ENCODE measurements at places on chromosomes 16 and 17. TPM values are rescaled to one million over a fixed set of nuclear protein-coding genes. Genes with fewer than 3 reads are reported as not detected.
A peak's percentile ranks its signal among the peaks of the same experiment; 100 is the strongest.

DNA sequence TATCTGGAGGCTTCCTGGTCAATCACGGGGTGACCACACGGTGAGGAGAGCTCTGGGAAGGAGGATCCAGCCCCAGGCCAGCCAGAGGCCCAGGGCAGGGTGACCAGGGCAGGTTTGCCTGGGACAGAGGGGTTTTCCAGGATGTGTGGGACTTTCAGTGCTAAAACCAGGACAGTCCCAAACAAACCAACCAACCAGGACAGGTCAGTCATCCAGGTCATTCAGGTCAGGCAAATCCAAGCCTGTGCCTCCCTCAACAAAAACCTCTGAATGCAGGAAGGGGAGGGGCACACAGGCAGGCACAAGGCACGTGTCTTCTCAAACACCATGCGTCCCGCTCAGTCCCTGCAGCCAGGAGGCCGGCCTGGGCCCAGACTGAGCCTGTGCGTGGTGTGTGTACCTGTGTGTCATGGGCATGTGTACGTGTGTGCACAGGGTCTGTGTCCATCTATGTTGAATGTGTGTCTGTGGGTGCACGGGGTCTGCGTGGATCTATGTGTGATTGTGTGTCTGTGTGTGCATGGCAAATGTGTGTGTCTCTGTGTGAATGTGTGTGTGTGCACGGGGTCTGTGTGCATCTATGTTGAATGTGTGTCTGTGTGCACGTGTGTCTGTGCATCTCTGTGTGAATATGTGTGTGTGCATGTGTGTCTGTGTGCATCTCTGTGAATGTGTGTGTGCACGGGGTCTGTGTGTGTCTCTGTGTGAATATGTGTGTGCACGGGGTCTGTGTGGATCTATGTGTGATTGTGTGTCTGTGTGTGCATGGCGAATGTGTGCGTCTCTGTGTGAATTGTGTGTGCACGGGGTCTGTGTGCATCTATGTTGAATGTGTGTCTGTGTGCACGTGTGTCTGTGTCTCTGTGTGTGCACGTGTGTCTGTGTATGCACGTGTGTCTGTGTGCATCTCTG, 78.9 kb downstream of the RTN4RL1 start:
- H3K27me3 ChIP-seq = no peaks in the 10 kb centered on the region
- no peak for DNase-seq
- H3K4me1 ChIP-seq = no peaks in the 10 kb centered on the region
- H3K27ac ChIP-seq = no peak overlapping the region
- no peaks in the 10 kb centered on the region for H3K36me3 ChIP-seq
- H3K4me3 ChIP-seq = no peak overlapping the region

DNA sequence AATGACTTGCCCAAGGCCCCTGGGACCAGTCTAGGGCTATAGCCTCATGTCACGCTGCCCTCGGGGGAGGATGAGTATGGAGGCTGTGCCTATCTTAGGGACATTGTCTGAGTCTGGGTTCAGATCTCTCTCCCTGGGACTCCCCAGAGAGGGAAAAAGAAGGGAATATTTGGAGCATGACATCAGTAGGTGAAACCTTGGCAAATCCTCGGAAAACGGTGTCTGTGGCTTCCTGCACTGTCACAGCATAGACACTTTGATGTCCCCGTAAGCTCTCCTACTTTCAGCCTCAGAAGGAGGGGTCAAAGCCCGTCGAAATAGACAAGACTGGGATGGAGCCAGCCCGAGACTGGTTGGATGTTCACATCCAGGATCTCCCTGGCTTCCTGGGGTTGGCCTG, 11.3 kb downstream of the MEOX1 start:
- no peak for DNase-seq
- no peaks in the 10 kb centered on the region for H3K36me3 ChIP-seq
- no peaks in the 10 kb centered on the region for H3K27me3 ChIP-seq
- H3K27ac ChIP-seq = no peak overlapping the region
- no peak overlapping the region for H3K4me3 ChIP-seq
- no peaks in the 10 kb centered on the region for H3K4me1 ChIP-seq

DNA sequence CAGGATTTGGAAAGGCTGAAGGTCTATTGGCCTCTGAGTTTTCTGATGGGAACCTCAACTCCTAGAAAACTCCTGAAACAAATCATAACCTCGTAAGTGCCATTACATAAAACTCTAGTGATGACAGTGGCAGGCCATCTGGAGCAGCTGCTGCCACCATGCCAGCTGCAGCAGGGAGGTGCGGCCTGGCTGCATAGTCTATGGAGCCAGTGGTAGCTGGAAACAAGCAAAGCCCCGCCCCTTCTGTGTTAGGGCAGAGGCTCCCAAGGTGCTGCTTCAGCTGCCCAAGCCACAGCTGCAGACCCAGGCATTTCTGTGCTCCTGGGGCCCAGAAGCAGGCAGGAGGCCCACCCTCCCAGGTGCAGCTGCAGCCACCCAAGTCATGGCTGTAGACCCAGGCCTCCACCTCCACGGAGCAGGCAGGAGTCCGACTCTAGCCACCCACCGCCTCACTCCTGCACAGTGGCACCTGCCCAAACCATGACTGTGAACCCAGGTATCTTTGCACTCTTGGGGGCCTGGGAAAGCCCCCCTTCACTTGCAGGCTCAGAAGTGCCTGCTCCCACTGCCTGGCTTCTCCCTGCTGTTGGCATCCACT, 254.1 kb upstream of the KCNJ16 start:
- H3K27ac ChIP-seq = no peak overlapping the region
- no peak for DNase-seq
- H3K27me3 ChIP-seq = no peaks in the 10 kb centered on the region
- H3K4me1 ChIP-seq = no peaks in the 10 kb centered on the region
- no peak overlapping the region for H3K4me3 ChIP-seq

DNA sequence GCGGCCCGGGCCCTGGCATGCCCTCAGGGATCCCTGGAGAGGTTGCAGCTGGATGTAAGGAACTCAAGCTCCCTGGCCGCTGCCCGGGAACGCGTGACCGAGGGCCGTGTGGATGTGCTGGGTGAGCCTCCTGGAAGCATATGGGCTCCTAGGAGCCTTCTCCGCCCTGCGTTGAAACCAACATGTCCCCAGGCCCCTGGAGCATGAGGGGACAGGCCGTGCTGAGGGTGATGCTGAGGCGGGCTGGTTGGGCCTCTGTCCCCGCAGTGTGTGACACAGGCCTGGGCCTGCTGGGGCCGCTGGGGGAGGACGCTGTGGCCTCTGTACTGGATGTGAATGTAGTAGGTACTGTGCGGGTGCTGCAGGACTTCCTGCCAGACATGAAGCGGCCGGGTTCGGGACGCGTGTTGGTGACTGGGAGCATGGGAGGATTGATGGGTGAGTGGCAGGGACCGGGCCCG, 5.7 kb upstream of the HSD17B1 start:
- no peak overlapping the region for H3K27ac ChIP-seq
- H3K27me3 ChIP-seq = no peaks in the 10 kb centered on the region
- H3K4me1 ChIP-seq = no peaks in the 10 kb centered on the region

The KIF18B gene
- 76.4 TPM for total RNA-seq

GRCh38 chr17:48571024-48571818, 6.9 kb downstream of the HOXB4 start:
- no peak overlapping the region for H3K27ac ChIP-seq
- no peak for DNase-seq
- no peak overlapping the region for H3K4me3 ChIP-seq
- H3K4me1 ChIP-seq = peaks cover 5% of the 10 kb centered on the region
- H3K27me3 ChIP-seq = no peaks in the 10 kb centered on the region

The TEKT5 gene
- 0.37 TPM for total RNA-seq

DNA sequence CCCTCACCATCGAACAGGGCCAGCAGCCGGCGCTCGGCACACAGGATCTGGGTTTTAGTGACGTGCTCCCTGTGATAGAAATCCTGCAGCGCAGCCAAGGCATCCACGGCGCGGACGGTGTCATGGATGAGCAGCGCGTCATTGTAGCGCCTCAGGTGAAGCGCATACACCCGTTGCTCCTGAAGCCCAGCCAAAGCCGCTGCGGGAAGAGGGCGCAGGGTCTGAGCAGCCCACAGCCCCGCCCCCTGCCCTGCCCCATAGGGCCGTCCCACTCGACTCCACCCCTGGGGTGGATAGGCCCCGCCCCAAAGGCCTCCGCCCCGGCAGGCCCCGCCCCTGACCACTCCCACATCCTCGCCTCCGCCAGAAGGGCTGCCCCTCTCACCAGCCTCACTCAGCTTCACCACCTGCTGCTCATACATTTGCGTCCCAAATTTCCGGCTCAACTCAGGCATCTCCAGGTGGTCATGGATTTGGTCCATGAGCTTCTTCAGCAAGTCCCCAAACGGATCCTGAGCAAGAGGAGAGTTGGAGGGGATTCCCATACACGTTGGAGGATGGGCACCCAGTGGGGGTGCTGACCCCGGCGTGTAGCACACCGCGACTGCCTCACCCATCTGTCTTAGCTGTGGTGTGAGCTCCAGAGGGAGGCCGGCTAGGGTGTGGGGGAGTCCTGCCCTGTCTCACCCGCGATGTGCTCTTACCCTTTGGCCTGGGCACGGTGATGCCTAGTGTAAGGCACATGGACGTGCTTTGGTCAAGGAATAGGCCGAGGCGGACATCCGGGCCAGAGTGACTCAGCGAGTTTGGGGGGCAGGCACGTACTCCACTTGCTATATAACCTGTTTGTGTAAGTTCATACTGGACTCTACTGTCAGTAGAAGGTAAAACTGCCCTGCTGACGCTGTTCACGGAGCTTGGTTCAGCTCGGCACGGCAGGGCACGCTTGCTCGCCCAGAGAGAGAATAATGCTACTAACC, 4.6 kb downstream of the DHX58 start:
- no peak overlapping the region for H3K27ac ChIP-seq
- no peaks in the 10 kb centered on the region for H3K36me3 ChIP-seq
- H3K4me3 ChIP-seq = peak overlapping the region; percentile 51
- H3K4me1 ChIP-seq = peaks cover 15% of the 10 kb centered on the region
- peak; percentile 74 for DNase-seq

The KRT24 gene
- total RNA-seq = not detected

The KRTAP1-1 gene
- total RNA-seq = not detected

- H3K27me3 ChIP-seq = no peaks in the 10 kb centered on the region
- peaks cover 27% of the 10 kb centered on the region for H3K4me1 ChIP-seq
- H3K36me3 ChIP-seq = peaks cover 36% of the 10 kb centered on the region
- H3K27ac ChIP-seq = no peak overlapping the region
- DNase-seq = no peak
These were observed 32.8 kb downstream of the UBN1 start for GRCh38 chr16:4880006-4880580.

- no peaks in the 10 kb centered on the region for H3K36me3 ChIP-seq
- no peak for DNase-seq
- no peaks in the 10 kb centered on the region for H3K27me3 ChIP-seq
- H3K27ac ChIP-seq = no peak overlapping the region
- no peak overlapping the region for H3K4me3 ChIP-seq
These were observed 39.9 kb downstream of the ADCY7 start for GRCh38 chr16:50306287-50306686.

The ESRP2 gene
- 42.5 TPM for total RNA-seq

DNA sequence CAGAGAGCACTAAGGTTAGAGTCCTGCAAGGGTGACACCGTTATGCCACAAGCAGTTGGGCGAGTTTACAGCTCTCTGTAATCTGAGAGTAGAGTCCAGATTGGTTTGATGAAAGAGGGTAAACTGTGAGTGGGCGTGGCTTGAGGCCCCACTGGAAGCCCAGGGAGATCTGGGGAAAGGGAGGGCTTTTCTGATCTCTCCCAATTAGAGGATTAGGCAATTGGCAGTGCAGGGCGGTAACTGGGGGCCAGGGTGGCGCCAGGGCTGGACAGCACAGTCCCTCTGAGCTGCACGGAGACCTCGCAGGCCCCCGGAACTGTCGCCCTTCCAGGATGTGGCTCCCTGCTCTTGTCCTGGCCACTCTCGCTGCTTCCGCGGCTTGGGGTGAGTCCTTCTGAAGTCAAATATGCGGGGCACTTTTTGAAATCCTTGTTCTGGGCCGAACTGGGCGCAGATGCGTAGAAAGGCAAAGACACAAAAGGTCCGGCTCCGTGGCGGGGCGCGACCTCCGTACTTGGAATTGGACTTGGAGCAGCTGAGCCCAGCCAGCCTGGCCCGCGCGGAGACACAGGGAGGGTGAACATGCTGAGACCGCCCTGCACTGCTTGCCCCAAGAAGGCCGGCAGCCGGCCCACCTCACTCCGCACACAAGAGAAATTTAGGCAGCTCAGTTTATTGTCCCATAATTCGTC, 72.4 kb downstream of the CES1 start:
- H3K27me3 ChIP-seq = no peaks in the 10 kb centered on the region
- H3K36me3 ChIP-seq = no peaks in the 10 kb centered on the region
- H3K27ac ChIP-seq = no peak overlapping the region
- H3K4me3 ChIP-seq = no peak overlapping the region
- DNase-seq = no peak

DNA sequence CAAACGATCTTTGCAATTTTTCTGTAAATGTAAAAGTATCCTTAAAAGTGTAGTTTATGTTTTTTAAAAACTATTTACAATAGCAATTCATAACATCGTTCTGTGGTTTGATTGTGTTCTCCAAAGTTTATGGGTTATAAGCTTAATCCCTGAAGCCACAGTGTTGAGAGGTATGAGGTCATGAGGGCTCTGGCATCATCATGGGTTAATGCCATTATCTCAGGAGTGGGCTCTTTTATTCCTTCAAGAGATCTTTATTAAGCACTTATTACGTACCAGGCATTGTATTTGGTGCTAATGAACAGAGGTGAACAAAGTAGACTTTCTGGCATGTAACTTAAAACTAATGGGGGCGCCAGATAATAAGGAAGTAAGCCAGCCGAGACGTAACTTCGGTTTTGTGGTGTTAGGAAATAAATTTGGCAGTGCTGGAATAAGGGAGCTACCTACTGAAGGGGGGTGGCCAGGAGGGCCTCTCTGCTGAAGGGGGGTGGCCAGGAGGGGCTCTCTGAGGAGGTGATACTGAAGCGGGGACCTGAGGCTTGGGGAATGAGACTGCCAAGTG, 158.1 kb downstream of the VPS53 start:
- no peak overlapping the region for H3K27ac ChIP-seq
- peaks cover 20% of the 10 kb centered on the region for H3K4me1 ChIP-seq
- DNase-seq = no peak
- 0 out of 2 replicates have a peak, but pooled peaks cover 4% of the 10 kb centered on the region for H3K36me3 ChIP-seq
- no peaks in the 10 kb centered on the region for H3K27me3 ChIP-seq
- H3K4me3 ChIP-seq = no peak overlapping the region

All from HCT116 (cell line).